ENCODE measurements at places on chromosomes 7 and 10. TPM values are rescaled to one million over a fixed set of nuclear protein-coding genes. Genes with fewer than 3 reads are reported as not detected.
A peak's percentile ranks its signal among the peaks of the same experiment; 100 is the strongest.

GRCh38 chr10:48600645-48601505 is 4.0 kb downstream of the ARHGAP22 start:
- no peak for DNase-seq

DNA sequence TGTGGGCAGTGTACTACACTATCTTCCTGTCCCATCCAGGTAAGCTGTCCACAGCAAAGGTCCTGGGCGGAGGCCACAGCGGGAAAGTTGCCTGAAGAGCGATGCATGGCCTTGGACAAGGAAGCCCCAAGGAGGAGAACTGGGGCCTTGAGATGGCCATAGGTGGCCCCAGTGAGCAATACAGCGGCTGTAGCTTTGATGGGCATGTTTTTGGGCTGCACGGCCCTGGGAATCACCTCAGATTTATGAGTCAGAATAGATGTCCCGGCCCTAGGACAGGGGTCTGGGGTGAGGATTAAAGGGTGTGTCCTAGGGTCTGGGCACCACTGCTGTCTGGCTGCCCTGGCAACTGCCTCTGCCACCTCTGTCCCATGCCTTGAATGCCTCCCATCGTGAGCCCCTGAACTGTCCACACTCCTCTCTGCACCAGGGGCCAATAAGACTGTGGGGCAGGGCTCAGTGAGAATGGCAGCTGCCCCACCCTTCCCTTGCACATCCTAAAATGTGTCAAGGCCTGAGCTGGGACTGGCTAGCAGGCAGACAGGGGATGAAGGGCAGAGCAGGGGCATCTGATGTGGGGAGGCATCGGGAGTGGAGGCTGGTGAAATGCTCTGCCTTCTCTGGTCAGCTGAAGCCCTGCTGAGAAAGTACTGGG is 9.4 kb upstream of the IRF5 start:
- DNase-seq: no peak

DNA sequence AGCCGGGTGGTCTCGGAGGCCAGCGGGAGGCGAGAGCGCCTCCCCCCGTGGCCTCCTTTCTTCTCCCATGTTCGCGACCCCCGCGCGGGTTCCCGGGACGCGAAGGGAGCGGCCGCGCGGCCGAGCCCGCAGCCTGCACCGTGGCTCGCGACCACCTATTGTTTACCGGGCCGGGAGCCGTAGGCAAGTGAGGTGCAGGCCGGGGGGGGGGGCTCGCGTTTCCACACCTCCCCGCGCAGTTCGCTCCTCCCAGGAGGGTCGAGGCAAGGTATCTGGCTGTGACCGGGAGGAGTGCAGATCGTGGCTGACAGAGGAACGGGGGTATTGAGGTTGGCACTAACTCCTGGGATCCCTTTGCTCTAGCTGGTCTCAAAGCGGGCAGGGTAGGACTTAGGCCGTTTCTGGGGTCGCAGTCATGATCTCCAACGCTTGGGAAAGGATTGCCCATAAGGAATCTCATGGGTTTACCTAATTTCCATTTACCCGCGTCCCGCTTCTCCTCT is 734 bp downstream of the PTPN12 start:
- peak; percentile 37 for DNase-seq

DNA sequence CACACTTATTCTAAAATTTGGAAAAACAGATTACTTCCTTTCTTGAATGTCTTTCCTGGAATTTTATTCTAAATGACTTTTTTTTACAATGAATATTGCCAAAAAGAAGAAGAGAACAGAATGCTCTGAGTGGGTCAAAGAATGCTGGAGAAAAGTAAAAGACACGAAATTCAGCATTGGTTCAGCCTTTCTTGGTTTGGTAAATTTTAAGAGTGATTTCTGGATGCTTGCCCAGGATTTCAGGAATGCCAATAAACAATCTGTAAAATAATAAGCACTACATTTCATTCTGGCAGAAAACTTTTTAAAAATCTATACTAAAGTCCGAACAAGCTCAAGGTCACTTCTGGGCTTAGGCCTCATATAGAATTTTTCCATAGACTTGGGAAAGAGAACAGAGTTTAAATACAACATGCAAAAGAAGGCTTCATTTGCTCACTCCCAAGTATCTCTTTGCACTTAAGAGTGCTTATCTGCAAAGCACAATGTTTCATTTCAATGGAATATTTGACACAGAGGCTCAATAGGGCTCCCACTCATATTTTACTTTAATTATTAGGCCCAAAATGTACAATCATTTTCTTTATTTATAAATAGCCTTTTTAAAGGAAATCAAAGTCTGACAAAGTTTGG is 359.5 kb upstream of the ANKRD30A start:
- DNase-seq: no peak

DNA sequence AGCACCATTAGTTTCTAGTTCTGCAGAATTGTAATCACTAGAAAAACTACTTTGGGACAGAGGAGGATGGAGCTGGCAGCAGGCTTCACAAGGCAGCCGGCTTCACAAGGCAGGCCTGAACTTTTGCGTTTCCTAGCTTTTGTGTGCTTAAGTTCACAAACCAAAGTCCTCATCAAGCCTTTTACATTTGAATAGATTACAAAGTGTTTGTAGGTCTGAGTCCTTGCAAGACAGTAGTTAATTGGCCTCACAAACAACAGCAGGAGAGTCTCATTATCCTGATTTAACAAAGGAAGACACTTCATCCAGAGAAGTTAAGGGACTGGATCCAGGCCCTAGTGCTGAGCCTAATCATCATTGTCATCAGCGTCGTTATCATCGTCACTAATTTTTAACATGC is 147.8 kb upstream of the AUTS2 start:
- DNase-seq: no peak

DNA sequence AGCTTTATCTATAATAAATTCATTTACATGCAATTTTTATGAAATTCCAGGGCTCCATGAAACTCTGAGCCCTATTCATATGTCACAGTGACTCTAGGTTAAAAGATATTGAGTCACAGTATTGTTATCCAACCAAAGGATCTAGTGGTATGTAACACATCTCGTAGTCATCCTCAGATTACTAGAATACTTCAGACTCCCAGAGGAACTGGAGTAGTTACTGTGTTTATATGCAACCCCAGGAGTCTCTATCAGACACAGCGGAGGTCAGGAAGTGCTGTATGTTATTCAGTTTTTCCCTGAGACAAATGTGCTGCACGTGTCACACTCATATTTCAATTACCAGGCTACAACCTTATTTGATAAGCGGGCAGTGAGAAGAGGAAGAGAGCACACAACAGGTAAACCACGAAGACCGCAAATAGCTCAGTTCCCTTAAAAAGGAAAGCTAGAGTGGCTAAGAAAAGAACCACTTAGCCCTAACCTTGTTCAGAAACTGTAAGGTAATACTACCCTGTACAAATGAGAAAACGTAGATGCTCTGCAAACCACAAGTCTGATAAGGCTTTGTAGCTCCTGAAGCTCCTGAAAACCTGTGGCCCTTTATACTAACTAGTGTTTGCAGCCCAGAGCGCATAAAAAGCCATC is 114.0 kb upstream of the CNTNAP2 start:
- DNase-seq: no peak

DNA sequence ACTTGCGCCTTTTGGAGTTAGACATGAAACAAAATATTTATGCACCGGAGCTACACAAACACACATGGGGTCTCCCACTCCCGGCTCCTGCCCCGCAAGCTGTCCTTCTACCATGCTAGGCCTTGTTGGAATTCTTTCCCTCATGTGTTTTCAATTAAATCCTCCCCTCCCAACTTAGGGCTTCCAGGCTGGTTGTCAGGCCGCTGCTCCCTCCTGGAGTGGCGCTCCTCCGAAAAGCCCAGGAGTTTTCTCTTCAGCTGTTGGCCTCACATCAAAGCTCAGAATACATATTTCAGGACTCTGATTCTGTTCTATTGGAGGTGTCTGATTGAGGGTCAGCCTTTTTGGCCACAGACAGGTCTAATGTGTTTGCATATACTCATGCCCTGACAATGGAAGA is 113.3 kb downstream of the FANK1 start:
- no peak for DNase-seq

GRCh38 chr7:122307228-122307621 is 2.7 kb upstream of the FEZF1 start:
- DNase-seq: no peak

GRCh38 chr10:96747734-96748550 is 27.6 kb upstream of the PIK3AP1 start:
- DNase-seq: no peak

DNA sequence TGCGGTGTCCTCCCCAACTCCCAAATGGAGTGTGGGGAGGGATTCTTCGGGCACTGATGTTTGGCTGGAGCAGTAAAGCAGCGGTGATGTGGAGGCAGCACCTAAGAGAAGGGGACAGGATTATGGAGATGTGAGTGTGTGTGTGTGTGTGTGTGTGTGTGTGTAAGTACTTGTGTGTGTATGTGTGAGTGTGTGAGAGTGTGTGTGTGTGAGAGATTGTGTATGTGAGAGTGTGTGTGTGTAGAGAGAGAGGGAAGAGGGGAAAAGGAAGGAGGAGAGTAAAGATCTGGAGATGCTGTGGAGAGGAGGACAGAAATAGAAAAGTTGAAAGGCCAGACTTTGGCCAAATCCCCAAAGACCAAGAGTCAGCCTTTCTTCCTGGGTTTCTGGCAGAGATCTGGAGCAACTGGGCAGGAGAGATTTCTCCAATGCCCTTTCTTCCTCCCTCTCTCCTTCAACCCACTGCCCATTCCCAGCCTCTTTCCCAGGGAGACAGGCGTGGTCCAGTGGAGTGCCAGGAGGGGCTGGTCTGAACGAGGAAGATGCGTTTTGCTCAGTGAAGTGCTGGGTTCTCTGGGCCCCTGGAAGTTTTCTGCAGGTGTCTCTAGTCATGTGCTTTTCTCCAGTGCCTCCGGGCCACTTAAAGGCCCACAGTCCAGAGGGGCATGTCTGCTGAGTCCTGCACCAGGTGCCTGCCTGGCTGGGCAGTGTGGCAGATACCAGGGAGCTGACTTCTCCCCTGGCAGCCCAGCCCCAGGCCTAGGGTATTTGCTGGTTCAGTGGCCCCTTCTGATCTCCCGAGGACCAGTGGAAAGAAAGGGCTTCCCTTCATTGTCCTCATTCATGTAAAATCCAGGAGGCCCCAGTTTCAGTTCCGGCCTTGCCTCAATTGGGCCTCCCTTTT is 60.5 kb downstream of the HK1 start:
- no peak for DNase-seq

DNA sequence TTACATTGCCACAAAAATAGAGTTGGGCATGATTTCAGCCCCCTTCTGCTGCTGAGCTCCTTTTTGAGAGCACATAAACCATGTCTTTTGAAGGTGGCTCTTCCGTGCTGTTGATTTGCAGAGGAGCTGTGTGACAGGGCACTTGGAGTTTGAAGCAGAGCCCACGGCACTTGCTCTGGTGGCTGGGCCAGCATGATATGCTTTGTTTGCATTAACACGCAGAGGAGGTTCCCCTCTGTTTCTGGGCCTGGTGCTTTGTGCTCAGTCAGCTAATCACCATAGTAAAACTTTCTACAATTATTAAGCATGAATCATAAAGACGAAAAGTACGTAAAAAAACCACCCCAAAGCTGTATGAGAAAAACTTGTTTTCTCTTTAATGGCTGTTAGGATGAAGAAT is 40.1 kb downstream of the RBM33 start:
- DNase-seq: no peak

- DNase-seq: no peak
These were observed 27.8 kb downstream of the CHST15 start for GRCh38 chr10:124065382-124066125.

DNA sequence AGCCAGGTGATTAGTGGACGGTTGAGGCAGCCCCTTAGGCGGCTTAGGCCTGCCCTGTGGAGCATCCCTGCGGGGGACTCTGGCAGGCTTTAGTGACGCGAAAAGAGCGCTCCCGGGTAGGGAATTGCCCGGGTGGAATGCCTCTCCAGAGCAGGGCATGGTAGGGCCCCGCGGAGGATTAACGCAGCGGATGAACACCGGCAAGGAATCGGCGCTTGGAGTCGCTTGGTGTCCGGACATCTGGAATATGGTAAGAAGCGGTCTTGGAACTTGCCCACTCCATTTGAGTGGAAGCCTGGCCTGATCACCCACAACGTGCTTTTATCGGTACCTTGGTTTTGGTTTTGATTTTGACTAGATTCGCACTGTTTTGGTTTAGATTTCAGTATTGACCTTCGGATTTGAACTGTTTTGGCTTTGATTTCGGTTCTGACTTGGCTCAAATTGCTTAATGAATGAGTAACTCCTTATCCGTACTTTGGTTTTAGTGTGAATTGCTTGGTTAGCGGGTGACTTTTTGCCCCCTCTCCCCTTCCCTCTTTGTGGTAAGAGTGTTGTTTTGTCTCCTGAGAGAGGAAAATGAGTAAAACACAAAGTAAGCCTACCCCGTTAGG is 24.2 kb upstream of the CHST3 start:
- DNase-seq: no peak

GRCh38 chr7:157547611-157548010 is 210.8 kb downstream of the DNAJB6 start:
- DNase-seq: no peak

DNA sequence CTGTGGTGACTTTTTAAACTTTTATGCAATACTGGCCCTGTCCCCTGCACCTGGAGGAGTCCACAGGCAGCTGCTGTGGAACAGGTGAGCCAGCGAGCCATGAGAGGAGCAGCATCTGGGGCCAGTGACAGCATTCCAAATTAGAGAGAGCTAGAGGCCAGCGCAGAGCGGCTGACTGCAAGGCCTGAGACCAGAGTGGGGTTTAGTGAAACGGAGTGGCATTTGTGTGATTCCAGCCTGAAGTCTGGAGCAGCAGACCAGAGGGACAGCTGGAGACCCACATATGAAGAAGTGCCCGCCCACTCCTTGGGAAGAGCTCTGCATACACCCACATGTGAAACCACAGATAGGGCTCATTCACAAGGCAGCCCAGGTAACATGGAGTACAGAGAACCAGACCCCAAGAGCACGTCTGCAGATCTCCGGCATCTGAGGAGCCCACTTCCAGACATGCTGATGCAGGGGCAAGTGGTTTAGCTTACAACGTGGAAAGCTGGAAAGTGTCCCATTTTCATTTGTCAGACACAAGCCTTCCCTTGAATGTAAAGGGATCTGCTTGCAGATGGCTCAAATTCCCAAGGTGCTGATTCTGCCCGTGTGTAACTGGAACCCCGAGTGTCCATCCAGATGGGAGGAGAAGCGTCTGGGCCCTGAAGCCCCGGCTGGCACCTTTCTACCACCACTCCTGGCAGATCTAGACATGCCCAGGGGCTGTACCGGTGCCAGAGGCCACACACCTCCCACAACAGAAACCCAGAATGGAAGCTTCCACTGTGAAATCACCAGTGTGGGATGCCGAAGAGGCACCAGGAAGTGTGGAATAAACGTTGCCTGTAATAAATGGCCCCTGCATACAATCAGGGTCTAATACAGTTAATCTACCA is 256.0 kb upstream of the TCERG1L start:
- no peak for DNase-seq

- DNase-seq: peak; percentile 54
These were observed 17.4 kb downstream of the IRF5 start for GRCh38 chr7:128954830-128955802.

- peak; percentile 67 for DNase-seq
These were observed 22.2 kb upstream of the SRGN start for GRCh38 chr10:69065406-69066361.

The SGCE gene
- total RNA-seq: 23.0 TPM

The CREB3L2 gene
- 22.1 TPM for total RNA-seq

The FAM13C gene
- under 0.01 TPM for total RNA-seq

The CTAGE8 gene
- 2.4 TPM for total RNA-seq

The RARRES2 gene
- total RNA-seq: not detected

The ARHGAP22 gene
- 9.0 TPM for total RNA-seq

The OGDHL gene
- not detected for total RNA-seq

The GJD4 gene
- total RNA-seq: not detected

The AKR1C4 gene
- not detected for total RNA-seq
